ENCODE measurements at places on chromosomes 11 and 22. TPM values are rescaled to one million over a fixed set of nuclear protein-coding genes. Genes with fewer than 3 reads are reported as not detected.

RIMBP3B gene
- total RNA-seq, result 0.42 TPM

DNA sequence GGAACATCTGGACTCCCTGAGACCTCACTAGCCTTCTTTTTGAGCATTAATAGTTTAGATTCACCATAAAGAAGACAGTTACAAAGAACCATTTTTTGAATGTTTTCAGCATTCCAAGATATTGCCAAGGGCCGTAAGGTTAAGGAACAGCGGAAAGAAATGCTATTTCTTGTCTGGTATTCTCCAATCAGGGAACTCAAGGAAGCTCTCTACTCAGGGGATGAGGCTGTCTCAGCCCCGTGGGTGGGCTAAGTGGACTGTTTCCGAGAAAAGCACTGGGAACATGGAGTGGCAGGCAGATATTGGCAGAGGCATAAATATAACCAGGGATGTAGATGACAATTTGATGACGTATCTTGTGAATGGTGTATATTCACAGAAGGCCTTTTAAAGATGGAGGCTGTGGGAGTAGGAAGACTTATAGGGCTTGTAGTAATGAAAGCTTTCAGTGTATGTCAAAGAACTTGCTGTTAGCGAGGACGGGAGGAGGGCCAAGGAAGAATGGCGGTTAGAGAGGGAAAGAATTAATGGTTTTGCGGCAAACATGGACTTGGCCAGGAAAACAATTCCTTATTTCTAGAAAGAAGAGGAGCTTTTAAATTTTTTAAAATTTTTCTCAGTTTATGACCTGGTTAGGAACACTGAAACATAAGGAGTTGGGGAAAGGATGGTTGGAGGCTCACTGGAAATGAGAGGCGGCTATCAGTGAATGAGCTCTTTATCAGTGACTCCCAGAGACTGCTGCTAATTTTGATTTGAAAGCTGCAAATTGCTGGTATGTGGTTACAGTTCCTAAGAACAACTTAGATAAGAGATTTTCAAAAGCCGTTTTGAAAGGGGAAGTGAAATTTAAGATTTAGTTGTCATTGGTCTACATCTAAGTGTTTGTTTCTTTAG is 64.6 kb downstream of the ST3GAL4 start:
- DNase-seq, result no peak

GRCh38 chr22:25366876-25367466 is 147.5 kb downstream of the CRYBB2 start:
- no peak for DNase-seq

DNA sequence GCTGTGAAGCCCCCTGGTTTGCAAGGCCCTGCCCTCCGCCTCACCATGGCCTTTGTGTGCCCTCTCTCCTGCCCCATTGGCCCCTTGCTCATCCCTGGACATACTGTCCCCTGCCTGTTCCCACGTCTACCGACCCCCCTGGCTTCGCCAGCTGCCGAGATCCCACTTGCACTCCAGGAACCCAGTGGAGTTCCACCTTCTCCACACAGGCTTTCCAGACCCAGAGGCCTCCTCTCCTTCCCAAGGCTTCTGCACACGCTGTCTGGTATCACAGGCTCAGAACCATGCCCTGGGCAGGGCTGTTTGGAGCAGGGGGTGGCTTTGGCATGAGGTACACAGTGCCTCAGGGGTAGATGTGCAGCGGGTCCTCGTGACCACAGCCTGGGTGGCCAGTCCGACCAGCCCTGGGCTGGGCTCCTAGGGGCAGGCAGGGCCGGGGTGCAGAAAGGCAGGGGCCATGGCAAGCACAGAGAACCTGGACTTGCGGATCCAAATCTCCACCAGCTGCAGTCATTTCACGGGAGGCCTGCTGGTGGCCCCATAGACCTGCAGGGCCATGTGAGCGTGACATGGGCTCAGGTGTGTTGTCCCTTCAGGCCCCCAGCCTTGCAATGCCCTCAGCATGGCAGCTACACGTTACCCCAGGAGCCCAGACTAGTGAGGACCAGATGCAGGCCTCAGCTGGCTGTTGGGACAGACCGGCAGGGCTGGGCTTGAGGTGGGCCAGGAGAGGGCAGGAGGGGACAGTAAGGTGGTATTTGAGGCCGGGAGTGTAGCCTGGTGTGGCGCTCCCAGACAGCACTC is 9.5 kb downstream of the GRK2 start:
- DNase-seq, result no peak

Measured in myocyte (in vitro differentiated cells).